Esophagus squamous epithelium (tissue), 5 donors: ENCODE measurements at places on chromosomes 16 and 17.
A peak's percentile ranks its signal among the peaks of the same experiment; 100 is the strongest.

DNA sequence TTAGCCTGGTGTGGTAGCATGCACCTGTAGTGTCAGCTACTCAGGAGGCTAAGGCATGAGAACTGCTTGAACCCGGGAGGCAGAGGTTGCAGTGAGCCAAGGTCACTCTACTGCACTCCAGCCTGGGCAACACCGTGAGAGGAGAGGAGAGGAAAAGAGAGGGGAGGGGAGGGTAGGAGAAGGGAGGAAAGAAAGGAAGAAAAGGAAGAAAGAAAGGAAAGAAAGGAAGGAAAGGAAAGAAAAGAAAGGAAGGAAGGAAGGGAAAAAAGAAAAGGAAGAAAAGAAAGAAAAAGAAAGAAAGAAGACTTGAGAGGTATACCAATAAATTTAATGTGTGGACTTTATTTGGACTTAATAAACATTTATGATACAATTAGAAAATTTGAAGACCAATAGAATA is 66.8 kb upstream of the FA2H start:
- no peak for DNase-seq

GRCh38 chr16:67311607-67312488 is 14.7 kb downstream of the KCTD19 start:
- no peak for DNase-seq

DNA sequence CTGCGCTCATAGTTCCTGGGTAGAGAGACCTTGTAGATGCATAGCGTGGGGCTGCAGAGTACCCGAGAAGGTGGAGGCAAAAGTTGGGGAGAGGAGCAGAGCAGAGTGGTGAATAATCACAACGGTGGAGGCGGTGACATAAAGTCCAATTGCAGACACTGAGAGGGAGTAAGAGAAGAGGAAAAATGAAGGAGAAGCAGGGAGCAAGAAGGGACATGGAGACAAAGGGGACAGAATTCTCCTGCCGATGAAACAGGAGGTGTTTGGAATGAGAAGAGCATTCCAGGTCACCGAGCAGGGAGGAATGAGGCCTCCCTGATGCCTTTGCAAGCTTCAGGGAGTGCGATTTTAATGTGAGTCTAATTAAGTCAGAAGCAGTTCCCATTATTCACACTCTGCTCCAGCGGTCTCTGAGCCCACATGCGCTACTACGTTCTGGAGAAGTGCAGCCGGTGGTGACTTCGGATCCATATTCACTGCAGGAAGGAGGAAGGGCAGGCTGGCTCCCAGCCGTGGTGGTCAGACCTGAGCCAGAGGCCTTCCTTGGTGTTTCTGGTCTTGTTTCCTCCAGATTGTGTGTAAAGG is 108.0 kb upstream of the DNAH9 start:
- DNase-seq = no peak

DNA sequence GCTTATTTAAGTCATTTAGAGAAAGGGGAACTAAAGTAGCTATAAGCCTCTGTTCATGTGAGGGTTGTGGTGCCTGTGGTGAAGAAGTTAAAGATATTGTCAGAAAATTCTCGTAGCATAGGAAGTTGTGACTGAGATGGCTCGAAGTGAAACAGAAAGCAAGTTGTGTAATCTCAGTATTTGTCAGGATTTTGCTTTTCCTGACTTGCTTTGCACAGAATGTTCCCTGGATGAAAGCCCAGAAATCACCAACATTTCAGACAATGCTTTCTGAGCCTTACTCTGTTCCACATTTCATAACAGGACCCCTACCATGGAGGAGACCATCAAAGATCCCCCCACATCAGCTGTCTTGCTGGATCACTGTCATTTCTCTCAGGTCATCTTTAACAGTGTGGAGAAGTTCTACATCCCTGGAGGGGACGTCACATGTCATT is 10.6 kb downstream of the CALCOCO2 start:
- no peak for DNase-seq

GRCh38 chr17:81910840-81911276 is 341 bp downstream of the PCYT2 start:
- no peak for DNase-seq

- peak; percentile 15 for DNase-seq
Observed at GRCh38 chr16:84672276-84673202, 24.2 kb downstream of the KLHL36 start.

- no peak for DNase-seq
Observed at GRCh38 chr16:82013139-82013538, 1.9 kb upstream of the SDR42E1 start.

GRCh38 chr16:86740906-86741799 is 162.8 kb downstream of the FOXL1 start:
- DNase-seq = no peak

DNA sequence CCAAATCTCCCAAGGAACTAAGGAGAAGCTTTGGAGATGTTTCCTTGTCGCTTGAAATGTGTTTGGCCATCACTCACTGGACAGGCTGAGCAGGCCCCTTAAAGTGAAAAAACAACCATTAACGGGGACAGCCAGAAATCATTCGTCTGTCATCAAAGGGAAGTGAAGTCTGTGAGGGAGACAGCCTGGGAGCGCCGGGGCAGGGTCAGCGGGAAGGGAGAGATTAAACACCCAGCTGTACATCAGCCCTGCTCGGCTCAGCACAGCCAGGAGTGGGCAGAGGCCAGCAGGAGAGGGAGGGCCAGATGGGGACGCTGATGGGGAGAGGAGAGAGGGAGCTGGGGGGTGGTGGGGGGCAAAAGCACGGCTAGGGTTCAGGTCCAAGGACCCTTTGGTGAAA is 105.1 kb downstream of the SDK2 start:
- DNase-seq = no peak

GRCh38 chr17:71363661-71364060 is 757.2 kb upstream of the SOX9 start:
- DNase-seq = no peak

GRCh38 chr17:68458260-68459036 is 1.2 kb upstream of the WIPI1 start:
- no peak for DNase-seq

- DNase-seq = no peak
Observed at GRCh38 chr17:3609689-3610088, 478 bp upstream of the TRPV1 start.
